Lung (tissue), 17 donors: ENCODE measurements at places on chromosomes 11 and 22. TPM values are rescaled to one million over a fixed set of nuclear protein-coding genes. Genes with fewer than 3 reads are reported as not detected.

USP2 gene
- 2.1 TPM for polyA plus RNA-seq

GRCh38 chr11:118883004-118883367 is 706 bp upstream of the CXCR5 start:
- DNase-seq: no peak

TTC9C gene
- polyA plus RNA-seq: 55.5 TPM

DNA sequence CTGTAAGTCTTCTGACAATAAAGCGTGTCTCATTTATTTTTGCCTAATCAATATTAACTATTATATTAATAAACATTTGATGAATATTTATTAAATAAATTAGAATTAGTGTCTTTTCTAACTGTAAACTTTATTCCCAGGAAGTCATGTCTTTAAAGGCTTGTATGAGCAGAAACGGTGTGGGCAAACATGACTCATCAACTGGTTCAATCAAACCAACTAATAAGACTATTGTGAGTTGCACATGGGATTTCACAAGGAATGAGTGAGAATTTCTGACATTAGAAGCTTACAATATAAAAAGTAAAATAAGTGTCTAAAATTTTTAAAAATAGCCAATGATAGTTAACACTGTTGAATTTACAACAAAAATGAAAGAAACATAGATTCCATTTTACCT is 259.2 kb upstream of the CTSC start:
- no peak for DNase-seq

DNA sequence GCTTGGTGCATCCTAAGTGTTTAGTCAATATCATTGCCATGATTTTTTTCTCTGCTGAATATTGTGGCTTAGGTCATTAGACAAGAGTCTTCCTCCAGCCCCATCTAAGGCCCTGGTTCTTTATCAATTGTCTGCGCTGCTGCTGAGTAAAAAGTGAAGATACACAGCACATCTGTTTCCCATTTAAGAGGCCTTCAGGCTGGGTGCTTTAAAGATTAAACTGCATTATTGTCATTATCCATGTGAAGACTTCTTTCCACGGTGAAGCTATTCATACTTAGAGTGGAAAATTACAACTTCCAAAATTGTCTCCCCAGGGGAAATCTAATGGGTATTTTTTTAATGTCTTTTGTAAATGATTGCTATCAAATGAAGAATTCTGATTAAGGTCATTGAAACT is 719.8 kb upstream of the LRRC4C start:
- DNase-seq: no peak

DNA sequence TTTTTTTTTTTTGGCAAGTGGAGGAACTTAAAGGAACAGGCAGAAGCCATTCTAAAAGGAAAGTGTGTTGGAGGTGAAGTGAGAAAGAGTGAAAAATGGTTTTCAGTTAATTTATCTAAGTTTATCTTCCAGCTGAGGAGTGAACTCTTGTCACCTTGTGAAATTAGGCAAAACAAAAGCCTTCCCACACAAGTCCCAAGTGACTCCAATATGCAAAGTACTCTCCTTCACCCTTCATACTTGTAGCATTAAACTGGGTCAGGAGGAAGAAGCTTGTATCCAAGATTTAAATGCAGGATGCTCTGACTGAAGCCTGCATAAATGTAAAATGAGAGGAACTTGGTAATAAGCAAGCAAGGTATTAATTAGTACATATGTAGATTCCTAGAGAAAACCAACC is 796.8 kb downstream of the DLG2 start:
- no peak for DNase-seq
